ENCODE measurements at places on chromosomes 12 and 14.

DNA sequence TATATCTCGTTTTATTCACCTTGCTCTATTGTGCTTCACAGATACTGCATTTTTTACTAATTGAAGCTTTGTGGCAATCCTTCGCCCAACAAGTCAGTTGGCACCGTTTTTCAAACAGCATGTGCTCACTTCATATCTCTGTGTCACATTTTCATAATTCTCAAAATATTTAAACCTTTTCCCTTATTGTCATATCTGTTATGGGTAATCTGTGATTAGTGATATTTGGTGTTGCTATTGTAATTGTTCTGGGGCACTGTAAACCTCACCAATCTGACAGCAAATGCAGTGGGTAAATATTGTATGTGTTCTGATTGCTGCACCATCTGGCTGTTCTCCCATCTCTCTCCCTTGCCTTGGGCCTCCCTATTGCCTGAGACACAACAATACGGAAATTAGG lies 191.3 kb downstream of the BTG1 start:
- peak; percentile 28 for DNase-seq

GRCh38 chr12:52032446-52032803 lies 18.8 kb upstream of the NR4A1 start:
- DNase-seq, result peak; percentile 74

DNA sequence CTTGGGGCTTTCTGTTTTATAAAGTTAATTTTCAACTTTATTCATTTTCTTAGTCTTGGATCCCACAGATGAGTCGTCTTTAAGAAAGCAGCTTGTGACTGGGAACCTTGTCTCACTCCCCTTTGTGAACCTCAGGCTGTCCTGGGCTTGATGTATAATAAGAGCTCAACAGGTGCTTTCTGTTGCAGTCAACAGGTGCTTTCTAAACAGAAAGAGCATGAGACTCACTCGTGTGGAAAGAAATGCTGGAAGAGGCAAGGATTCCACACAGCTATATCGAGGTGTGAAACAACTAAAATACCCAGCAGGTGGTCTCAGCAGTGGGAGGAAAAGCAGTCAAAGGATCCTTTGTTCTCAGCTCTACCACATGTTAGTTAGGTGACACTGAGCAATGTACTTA lies 398.9 kb downstream of the EGLN3 start:
- DNase-seq, result no peak

- DNase-seq, result no peak
Measured at GRCh38 chr14:56026506-56026905, 91.7 kb upstream of the PELI2 start.

DNA sequence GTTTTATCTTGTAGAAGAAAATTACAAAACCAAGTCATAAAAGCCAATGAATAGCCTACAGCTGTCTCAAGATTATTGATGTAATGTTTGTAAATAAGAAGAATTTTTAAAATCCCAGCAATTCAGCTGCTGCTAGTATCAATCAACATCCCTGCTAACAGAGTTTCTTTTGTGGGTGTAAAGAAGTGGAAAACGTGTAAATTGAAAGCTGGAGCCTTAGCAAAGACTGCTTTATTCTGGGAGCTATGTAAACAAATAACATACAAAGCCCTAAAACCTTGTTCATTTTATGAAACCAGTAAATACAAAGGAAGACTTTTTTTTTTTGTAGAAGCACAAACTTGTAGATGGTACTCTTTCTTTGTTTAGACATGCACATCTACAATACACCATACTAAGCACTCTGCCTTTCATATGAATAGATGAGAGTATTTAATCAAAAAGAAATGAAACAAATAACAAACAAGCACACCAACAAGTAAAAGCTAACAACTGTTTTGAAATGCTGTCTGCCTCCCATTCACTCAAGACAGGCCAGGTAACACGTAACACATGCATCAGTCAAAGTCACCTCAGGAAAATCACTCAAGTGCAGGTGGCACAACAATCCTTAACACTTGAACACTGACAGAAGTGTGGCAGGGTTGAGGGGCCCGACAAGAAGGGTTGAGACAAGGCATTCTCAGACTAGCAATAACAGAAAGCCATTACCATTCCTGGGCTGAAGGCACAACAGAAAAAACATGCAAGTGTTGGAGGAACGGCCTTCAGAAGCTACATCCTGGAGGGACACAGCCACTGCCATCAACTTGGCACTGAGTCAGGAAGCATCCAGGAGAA lies 1364.0 kb upstream of the SEL1L start:
- DNase-seq, result no peak

DNA sequence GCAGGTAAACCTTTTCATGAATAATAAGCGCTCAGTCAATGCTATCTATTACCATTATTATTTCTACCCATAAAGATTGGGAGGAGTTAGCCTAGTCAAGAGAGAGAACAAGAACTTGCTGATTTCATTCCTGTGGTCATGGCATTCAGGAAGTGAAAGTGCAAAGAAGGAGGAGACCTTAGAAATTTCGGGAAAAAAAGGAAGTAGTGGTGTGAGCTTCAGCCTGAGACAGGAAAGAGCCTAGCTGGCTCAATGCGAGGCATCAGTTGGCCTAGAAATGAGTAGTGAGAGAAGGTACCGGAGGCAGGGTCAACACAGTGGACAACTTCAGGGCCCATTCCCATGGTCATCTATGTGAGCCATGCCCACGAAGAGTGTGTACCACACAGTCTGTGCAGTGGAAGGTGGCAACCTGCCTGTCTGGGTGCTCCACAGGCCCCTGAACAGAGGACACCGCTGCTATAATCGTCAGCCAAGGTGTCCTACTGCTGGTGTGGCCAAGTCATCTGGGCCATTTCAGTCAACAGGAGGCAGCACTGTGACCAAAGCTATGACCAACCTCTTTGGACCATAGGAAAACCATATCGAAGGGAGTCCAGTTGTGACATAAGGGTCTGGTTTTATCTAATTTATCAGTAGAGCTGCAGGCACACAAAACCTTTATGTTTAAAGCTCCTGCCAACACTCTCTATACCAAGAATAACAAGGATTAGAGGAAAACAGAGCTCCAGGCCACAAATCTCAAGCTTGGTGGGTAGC lies 16.2 kb upstream of the STON2 start:
- DNase-seq, result no peak

Data from left colon (tissue), 2 donors.